ENCODE measurements at places on chromosomes 1 and 21. TPM values are rescaled to one million over a fixed set of nuclear protein-coding genes. Genes with fewer than 3 reads are reported as not detected.

Gene NTNG1
- 2.6 TPM for total RNA-seq

DNA sequence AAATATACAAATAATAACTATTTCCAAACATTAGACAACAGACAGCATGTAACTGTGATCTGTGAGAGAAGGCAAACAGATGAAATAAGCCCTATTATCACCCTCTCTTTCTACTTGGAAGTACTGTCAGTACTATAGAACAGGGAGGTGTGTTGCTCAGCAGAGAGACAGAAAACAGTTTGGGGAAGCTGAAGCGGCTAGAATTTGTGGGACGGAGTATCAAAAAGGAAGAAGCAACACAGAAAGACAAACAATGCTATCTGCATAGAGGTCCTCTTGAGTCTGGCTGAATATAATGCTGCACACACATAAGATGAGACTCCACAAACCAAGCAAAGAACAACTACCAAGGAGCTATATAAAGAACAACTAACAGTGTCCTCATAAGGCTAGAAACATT is 59.4 kb downstream of the ZZZ3 start:
- no peak for DNase-seq

DNA sequence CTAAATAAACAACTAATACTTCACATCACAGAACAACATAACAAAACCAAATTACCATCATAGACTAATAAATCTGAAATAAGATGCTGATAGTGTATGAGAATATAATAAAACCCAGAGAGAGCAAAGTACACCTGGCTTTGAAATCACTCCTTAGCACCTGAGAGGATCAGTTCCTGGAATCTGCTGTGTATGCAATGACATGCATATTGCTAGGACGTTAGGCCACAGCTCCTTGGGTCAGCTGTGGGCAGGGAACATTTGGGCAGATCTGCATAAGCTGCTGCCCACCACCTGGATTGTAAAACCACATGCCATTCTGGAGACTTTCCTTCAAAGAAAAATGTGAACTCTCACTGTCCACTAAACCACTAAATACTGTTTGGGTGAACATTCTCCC is 81.1 kb downstream of the NR5A2 start:
- no peak for DNase-seq

- no peak for DNase-seq
Measured at GRCh38 chr1:23699280-23700179, 7.9 kb downstream of the RPL11 start.

Gene BATF3
- total RNA-seq: 3.3 TPM

DNA sequence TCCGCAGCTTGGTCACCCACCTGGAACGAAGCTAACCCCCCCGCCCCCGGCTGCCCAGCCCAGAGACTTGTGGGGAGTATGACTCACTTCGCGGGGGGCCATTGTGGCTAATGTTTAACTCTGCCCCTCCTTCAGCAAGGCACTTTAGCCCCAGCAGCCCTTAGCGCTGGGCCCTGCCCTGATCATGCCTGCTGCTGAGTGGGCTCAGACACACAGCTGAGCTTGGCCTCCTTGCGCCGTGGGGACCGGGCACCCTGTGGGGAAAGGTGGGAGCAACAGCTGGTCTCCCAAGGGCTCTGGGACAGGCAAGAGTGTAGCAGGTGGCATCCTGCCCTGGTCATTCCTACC is 6.3 kb upstream of the LAD1 start:
- no peak for DNase-seq

GRCh38 chr1:192907545-192908243 is 98.9 kb downstream of the RGS2 start:
- no peak for DNase-seq

Gene ESRRG
- total RNA-seq: 38.5 TPM

GRCh38 chr1:53359934-53360276 is 32.0 kb upstream of the LRP8 start:
- no peak for DNase-seq

- DNase-seq: no peak
Measured at GRCh38 chr1:7187112-7187493, 401.8 kb downstream of the CAMTA1 start.

DNA sequence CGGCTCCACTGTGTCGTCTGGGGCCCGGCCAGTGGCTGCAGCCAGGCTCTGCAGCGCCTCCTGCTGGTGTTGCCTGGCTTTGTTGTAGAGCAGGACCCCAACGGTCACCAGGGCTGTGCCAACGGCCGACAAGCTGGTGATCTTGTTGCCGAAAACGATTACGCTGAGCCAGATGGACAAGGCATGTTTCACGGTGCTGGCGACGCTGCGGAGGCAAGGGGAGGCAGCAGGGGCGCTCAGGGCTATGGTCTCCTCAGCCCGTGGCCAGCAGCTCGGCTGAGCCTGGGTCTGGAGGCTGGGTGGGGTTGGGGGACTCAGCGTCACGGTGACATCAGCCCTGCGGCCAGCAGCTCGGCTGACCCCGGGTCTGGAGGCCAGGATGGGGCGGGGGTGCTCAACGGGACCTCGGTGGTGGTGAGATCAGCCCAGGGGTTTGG is 7.0 kb upstream of the CDK11B start:
- DNase-seq: no peak

- DNase-seq: no peak
Measured at GRCh38 chr21:38680401-38680800, 125.3 kb upstream of the ETS2 start.

GRCh38 chr1:192277635-192278034 is 39.2 kb upstream of the RGS21 start:
- no peak for DNase-seq

GRCh38 chr1:181335631-181336030 is 147.7 kb upstream of the CACNA1E start:
- no peak for DNase-seq

Gene GPR25
- not detected for total RNA-seq
